Osteocyte (in vitro differentiated cells): ENCODE measurements at places on chromosomes 6 and 20.

DNA sequence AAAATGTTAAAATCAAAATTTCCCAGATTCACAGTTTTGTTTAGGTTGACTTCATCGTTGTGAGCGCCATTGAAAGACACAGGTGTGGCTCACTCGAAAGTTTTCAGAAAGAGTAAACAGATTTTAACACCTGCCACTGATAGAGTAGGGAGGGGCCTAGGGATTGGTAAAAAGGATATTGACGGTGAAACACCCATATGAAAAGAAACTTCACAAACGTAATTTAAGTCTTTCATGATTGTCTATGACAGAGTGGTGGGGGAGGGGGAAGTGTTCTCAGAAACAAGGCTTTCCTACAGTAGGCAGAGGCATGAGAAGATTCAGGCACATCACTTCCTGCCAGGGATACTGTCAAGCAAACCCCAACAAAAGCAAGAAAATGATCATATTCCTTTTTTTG is 101.4 kb downstream of the PERP start:
- no peak for DNase-seq

GRCh38 chr6:134308800-134309199 is 9.1 kb downstream of the SGK1 start:
- no peak for DNase-seq

DNA sequence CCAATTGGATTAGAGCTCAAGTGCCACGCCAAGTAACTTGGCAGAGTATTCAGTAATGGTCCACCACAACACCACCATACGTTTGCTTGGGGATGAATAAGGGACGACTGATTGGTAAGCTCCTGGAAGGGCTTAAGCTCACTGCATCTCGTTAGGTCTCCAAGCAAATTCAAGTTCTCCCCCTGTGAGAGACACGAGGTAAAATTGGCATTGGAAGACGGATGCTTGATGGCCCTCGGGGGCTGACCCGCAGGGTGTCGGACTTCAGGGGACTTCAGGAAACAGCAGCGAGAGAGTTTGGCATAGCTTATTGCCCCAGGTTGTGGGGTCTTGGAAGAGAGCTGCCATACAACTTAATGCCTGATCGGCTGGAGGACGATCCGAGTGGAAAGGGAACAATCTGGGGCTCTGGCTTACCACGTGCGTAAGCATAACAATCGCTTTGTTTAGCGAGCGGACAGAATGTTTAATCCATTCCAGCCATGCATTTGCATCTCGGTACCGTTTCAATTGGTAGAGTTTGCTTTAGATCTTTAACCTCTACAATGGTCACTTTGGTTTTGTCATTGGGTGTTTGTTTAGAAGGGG is 4.8 kb upstream of the ZNFX1 start:
- no peak for DNase-seq

DNA sequence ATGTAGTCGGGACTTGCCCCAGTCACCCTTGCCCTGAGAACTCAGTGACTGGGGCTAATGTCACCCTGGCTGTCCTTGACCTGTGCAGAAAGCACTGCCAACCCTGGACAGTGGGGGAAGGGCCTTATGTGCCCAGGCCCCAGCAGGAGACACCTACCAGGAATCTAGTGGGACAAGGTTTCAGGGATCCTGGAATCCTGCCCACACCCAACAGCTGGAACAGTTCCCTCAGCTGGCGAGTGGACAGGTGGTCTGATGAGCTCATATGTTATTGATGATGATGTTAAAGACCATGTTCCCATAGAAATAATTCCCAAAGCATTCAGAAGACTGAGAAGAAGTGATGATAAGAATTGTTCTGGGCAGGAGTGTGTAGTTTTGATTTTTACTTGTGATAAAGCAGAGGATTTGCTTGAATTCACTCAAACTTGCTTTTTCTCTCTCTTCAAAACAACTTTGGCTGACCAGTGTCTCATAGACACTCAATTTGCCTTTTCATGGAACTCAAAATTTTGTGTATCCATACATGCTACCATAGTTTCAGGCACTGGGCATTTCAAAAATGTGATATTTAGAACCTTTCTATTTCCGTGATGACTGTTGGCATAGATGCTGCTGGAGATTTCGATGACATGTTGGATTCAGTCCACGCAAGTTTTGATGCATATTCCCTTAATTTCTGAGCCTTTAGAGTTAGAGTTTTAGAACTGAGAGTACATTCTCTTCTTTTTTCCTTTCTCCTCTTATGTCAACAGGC is 79.3 kb downstream of the SLC22A3 start:
- no peak for DNase-seq

DNA sequence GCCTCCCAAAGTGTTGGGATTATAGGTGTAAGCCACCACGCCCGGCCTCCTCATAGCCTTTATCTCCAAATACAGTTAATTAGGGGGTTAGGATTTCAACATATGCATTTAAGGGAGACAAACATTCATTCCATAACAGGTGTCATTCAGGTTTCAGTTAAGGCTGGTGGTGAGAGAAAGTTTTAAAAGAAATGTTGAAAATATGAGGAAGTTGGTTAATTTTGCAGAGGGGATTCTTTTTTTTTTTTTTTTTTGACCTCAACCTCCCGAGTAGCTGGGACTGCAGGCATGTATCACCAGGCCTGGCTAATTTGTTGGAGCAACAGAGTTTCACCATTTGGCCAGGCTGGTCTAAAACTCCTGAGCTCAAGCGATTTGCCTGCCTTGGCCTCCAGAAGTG is 12.5 kb upstream of the EBF4 start:
- DNase-seq, result no peak

DNA sequence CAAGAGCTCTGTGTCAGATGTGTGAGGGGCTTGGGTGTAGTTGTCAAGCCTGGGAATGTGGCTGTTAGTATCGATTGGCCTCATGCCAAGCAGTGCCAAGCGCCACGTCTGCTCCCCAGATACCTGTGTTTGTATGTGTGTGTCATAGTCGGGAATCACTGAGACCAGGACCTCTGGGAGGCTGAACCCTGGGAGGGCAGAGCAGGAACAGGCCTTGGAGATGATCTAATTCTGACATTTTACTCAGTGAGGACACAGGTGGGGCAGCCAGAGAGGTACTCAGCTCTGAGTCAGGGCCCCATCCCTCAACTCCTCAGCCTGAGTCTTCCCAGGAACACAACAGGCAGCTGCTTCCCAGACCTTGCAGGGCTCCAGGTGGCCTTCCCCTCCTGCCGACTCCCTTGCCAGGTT is 51.2 kb upstream of the FANCE start:
- no peak for DNase-seq

DNA sequence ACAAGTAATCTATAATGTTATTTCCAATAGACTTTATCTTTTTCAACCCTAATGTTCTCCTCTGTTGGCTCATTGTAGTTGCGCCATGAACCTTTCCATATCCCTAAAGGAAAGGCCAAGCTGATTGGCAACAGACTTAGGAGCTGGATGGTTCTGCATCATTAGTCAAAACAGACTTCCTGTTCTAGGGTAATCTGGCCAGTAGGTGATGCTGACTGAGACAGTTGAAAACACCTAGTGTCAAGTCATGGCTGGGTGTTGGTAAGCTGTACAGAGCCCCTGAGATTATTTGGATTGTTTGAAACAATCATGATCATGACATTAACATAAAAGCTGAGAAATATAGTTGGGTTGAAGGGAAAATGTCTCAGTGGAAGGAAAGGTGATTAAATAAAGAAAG is 231.4 kb downstream of the PHACTR1 start:
- no peak for DNase-seq

DNA sequence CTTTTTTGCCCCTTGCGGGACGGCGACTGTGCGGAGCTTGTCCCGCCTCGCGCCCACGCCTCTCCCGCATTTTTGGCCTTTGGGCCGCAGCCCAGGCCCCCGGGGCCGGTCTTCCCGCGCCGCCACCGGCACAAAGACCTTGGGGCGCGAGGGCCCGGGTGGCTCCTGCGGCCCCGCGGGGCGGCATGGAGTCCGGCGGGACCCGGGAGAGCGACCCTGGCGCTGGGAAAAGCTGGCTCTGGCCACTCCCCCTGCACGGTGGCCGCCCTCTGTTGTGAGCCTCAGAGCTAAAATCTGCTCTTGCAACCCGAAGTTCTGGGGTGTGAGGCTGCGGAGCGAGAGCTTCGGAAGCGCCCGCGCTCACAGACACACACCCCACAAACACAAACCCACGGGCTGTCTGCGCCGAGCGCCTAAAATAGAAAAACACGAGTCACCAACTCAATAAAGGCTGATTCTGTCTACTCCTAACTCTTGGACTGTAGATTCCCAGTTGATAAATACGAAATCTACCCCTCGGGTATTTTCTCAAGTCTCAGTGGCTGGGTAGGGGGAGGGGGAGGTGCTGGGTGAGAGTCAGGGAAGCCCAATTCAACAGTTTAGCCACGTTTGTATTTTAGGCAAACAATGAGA is 496 bp upstream of the BEND3 start:
- DNase-seq, result no peak

GRCh38 chr6:126182650-126183311 is 157.1 kb upstream of the CENPW start:
- DNase-seq, result no peak

DNA sequence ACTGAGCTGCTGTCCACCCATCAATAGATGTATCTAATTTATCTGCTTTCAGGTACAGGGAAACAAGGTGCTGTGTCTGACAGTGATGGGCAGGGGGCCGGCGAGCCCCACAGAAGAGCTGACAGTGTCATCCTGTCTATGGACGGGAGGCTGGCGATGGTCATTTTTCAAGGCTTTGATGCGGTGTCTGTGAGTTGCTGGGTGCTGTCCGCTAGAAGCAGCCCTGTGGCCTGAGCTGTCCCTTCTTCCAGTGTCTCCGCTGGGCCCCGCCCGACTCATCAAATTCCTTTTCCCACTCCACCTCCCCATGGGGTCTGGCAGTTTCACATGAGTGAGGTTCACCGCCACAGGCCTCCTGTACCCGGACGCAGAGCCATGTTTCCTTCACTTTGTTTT is 161.4 kb upstream of the PMEPA1 start:
- peak; percentile 56 for DNase-seq

- DNase-seq, result no peak
These were observed 32.3 kb upstream of the SLC22A23 start for GRCh38 chr6:3489027-3489757.

DNA sequence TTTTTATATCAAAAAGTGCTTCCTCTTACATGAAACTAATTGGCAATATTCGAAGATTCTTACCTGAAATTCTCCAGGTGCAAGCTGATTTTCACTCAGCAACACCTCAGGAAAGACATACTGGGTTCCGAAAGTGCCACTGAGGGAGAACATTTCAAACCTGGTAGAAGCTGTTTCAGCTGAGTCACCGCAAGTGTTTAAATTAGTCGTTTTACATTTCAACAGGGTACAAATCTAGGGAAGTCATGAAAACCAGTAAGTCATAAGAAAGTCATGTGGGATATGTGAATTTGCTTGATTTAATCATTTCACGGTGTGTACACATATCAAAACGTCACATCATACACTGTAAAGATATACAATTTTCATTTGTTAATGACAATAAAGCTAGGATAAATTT is 25.3 kb upstream of the TAAR1 start:
- DNase-seq, result no peak

- peak; percentile 32 for DNase-seq
These were observed 33.2 kb downstream of the BFSP1 start for GRCh38 chr20:17497821-17498580.

- no peak for DNase-seq
These were observed 261.3 kb downstream of the CDH4 start for GRCh38 chr20:61513124-61514017.

DNA sequence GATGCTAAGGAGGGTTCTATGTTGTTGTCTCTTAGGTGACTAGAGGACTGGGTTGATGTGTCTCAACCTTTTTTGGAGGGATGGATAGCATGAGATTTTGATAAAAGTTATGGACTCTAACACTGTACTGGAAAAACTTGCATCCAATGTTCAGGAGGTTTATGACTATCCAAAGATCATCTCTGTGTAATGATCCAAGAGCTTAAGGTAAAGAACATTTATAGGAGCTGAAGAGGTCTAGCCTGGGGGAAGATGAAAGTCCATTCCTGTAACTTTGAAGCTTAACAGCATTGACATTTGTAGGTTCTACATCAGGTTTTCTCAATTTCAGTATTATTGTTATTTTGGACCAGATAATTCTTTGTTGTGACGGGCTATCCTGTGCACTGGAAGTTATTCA is 48.9 kb downstream of the ESF1 start:
- no peak for DNase-seq

DNA sequence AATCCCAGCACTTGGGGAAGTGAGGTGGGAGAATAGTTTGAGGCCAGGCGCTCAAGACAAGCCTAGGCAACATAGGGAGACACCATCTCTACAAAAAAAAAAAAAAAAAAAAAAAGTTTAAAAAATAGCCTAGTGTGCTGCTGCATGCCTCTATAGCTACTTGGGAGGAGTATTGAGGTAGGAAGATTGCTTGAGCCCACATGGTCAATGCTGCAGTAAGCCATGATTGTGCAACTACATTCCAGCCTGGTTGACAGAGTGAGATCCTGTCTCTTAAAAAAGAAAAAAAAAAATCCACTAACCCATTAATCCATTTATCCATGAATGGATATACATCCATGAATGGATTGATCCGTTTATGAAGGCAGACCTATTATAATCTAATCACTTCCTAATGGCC is 1064.6 kb upstream of the EYS start:
- no peak for DNase-seq

- no peak for DNase-seq
These were observed 44.9 kb downstream of the ATXN1 start for GRCh38 chr6:16716321-16716858.
